Fibroblast of lung (primary cell): ENCODE measurements at places on chromosomes 4 and X. TPM values are rescaled to one million over a fixed set of nuclear protein-coding genes. Genes with fewer than 3 reads are reported as not detected.

DNA sequence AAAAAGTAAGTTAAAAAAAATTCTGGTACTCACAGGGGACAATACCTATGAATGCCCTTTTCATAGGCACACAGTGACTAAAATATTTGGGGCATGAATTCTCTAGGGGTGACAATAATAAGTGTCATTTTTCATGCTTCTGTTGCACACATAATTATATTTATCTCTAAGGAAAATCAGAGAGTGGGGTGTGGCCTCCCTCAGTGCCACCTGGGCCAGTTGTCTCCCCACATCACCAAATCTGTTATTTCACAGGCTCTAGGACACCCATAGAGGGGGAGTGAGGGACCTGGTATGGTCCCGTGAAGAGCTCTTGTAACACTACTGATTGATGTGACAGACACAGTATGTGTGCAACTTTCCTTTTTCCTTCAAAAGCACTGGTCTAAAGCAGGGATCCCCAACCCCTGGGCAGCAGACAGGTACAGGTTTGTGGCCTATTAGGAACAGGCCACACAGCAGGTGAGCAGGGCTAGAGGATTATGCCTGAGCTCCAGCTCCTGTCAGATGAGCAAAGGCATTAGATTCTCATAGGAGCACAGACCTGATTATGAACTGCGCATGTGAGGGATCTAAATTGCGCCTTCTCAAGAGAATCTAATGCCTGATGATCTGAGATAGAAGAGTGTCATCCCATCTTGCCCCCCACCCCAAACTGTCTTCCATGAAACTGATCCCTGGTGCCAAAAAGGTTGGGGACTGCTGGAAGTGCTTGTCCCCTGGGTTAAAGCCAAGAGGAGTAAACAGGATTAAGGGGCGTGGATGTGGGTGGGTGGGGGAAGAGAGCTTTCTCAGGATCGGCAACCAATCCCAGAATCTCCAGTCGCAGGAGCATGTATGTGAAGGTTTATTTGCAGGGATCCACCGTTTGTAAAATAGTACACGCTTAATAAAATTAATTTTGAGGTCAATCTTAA is 856 bp downstream of the SLC9B1 start:
- H3K4me3 ChIP-seq: peak overlapping the region; percentile 59
- H3K27me3 ChIP-seq: no peaks in the 10 kb centered on the region
- no peaks in the 10 kb centered on the region for H3K36me3 ChIP-seq
- H3K27ac ChIP-seq: peak overlapping the region; percentile 96
- peaks cover 2% of the 10 kb centered on the region for H3K4me1 ChIP-seq
- DNase-seq: no peak

GRCh38 chrX:70292788-70293187 is 2.9 kb downstream of the KIF4A start:
- peak; percentile 31 for DNase-seq
- no peaks in the 10 kb centered on the region for H3K27me3 ChIP-seq
- H3K4me1 ChIP-seq: no peaks in the 10 kb centered on the region
- H3K4me3 ChIP-seq: no peak overlapping the region
- H3K36me3 ChIP-seq: no peaks in the 10 kb centered on the region
- no peak overlapping the region for H3K27ac ChIP-seq

Gene PRR32
- total RNA-seq: not detected in 2 replicates

Gene OGT
- 91.9 and 106 TPM in 2 replicates for total RNA-seq

Gene OCIAD2
- 20.5 and 34.0 TPM in 2 replicates for total RNA-seq

Gene AKAP14
- not detected in 2 replicates for total RNA-seq

Gene PLK4
- 1.3 and 5.9 TPM in 2 replicates for total RNA-seq
